Stimulated activated CD4-positive, alpha-beta T cell treated with anti-CD3 and anti-CD28 coated beads, TNF-alpha, amount 100 ng/mL, for 1 hour (primary cell): ENCODE measurements at places on chromosomes 6 and 20.

DNA sequence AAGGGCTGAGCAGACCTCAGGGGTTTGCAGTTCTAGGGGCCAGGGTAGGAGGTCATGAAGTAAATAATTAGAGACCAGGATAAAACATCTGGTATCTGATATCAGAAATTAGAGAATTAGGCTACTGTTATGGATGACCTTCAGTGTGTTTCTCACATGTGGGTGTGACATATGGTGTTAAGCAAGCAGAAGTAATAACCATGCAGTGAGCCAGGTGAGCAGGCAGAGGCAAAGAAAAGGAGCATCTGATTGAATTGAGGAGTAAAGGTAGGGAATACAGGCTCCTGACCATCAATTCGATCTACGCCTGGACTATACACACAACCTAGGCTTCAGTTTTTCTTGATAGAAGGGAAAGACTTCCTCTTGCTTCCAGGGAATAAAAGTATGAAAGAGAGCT, 34.7 kb upstream of the MAP3K7 start:
- no peak for DNase-seq

DNA sequence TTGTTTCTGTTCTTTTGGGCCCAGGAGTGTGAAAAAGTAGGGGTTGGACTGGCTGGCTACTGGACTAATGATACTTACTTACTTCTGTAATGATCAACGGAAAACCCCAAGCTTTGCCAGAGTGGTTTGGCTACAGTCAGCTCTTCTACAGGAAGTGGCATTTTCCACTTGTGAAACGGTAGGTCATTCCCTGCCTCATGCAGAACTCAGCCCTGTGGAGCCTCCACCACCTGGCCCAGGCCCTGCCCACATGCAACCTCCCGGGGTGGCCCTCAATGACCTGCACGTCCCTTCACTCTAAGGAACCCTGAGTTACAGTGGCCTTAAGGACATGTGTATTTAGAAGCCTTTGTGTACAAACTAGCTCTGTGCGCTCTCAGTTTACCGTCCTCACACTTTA, 140.4 kb downstream of the DTNBP1 start:
- DNase-seq = no peak

DNA sequence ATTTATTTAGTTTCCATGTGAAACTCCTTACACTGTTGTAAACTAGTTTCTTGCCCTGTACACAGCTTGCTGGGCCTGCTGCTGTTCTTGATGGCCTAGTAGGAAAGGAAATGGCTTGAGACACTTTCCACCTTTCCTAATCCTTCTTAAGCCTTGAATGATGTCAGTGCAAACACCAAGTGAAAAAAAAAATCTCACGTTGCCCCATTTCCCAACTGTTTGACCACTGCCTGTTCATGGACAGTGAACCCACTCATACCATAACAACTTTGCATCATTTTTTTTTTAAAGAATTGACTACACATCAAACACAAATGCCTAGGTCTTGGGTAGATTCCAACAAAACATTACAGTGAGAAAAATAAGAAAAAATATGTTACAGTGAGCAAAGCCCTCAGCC, 653.6 kb upstream of the FLRT3 start:
- no peak for DNase-seq

- DNase-seq = no peak
Measured at GRCh38 chr20:50304923-50305635, 114.4 kb downstream of the CEBPB start.

DNA sequence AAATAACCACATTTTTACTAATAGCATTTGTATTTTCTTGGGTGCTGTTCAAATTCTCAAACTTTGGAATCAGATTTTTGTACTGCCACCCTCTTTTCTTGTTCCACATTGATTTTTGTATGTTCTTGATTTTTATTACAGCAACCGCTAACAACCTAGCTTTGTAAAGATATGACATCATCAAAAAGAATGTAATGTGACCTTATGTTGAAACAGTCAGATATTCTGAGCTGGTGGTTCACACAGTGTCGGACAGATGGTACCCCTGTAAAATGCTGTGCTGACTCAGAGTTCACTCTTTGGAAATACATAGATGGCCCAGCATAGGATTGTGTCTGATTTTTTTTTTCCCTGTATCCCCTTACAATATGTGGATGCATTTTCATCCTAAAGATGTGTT, 118.9 kb downstream of the QKI start:
- no peak for DNase-seq

DNA sequence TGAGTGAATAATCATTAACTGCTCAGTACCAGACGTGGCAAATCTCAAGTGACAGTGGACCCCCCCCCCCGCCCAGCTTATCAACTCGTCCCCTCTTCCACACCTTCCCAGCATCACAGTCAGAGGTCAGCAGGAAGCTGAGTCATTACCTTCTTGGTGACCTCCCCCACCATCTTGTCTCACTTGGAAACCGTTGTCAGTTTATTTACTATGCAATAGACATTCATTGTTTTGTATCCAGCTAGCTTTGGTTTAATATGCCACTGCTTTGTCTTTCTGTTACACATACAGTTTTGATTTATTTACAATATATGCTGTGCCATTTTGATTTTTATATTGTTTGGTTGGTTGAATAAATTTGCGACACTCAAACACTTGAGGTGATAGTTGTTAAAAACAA, 158.1 kb downstream of the QKI start:
- DNase-seq = no peak

DNA sequence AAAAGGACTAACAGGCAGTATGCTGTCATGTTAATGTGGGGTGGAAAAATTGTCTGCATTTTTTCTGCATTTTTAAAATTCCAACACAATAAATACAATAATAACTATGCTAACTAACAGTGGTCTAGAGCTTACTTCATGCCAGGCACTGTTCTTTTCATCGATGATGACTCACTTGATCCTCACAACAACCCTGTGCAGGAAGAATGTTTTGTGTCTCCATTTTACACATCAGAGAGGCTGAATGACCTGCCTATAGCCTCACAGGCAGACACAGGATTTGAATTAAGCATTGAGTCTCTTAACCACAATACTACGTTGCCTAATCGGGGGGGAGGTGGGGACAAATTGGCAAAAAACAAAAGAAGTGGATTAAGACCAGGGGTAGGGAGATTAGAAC, 26.9 kb upstream of the FANCE start:
- DNase-seq = no peak

DNA sequence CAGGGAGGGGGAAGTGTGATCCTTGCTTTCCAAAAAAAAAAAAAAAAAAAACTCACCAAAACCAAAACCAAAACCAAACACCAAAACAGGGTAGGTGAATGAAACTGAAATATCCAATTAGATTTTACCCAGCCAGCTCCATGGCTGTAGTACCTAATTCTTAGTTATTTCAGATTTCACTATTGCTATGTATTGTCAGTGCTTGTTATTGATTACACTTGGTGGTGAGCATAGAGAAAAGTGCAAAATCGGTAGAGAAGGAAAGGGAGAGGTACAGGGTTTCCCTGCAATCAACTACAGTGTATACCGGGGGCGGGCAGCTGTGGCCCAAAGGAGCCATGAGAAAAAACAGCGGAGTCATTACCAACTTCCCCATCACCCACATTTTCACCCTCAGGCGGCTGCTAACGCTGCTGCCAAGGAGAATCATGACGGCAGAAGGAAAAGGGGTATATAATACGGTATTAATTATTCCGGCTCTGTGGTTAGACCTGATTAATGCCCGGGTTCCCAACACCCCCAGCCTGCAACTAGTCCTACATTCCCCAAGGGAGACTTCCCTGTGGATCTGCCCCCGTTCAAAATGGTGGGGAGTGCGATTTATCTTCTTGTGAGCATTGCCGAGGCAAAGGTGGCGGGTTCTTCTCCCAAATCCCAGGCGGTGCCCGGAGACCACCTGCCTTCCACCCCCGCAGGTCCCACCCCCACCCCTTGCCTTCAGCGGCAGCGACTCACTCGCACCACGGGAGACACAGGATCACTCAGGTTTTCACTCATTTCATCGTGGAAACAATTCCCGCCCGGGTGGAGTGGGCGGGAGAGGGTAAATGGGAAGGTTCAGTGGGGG, at the start of gene C6orf62:
TSS of gene C6orf62 (minus strand) at position 30 of the 847 bp plus-strand sequence. CDS start 486 bp downstream, outside the sequence.
- no peak for DNase-seq

- no peak for DNase-seq
Measured at GRCh38 chr6:137571854-137572253, 77.7 kb upstream of the OLIG3 start.

- no peak for DNase-seq
Measured at GRCh38 chr6:17381424-17382147, 11.8 kb upstream of the CAP2 start.

GRCh38 chr6:37897818-37898515, 78.4 kb downstream of the ZFAND3 start:
- DNase-seq = no peak

GRCh38 chr6:15341311-15342001, 95.6 kb downstream of the JARID2 start:
- DNase-seq = no peak

DNA sequence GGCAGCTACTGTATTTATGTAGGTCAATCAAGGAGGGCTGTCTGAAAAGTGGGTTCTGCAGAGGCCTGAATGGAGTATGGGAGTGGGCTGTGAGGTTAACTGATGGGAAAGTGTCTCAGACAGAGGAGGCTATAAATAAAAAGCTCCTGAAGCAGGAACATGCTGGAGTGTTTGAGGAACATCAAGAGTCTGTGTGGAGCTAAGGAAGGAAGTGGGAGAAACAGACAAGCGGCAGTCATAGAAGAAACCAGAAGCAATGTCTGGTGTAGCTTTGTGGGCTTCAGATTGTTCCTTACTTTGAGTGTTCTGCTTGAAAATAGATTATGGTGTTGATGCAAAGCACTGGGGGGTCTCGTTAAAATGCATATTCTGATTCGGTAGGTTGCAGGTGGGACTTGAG, 101.5 kb upstream of the OGFRL1 start:
- no peak for DNase-seq

DNA sequence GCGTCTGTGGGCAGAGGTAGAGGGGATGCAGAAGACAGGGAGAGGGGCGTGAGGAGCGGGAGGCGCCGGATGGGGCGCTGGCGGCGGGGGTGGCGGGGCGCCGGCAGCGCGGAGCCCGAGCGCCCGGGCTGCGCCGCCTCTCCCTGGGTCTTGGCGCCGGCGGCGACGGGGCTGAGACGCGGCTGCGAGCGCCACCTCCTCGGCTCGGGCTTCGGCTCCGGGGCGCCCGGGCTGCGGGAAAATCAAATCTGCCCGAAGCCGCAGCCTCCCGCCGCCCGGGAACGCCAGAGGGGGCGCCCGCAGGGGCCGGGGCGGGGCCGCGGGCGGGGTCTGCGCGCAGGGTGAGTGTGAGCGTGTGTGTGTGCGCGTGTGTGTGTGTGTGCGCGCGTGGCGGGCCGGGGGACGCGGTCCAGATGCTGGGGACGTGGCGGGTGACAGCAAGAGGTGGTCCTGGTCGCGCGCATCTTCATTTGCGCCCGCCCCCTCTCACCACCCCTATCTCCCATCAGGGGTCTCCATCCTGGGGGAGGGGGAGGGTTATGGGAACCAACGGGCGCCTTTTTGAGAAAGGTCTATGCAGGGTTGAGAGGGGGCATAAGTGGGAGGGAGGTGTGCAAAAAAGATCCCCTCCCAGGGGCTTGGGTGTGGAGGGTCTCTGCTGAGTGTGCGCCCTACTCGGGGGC, 646 bp upstream of the CPNE5 start:
- DNase-seq = no peak

GRCh38 chr6:149934249-149935156, 7.3 kb upstream of the ULBP2 start:
- peak; percentile 38 for DNase-seq

DNA sequence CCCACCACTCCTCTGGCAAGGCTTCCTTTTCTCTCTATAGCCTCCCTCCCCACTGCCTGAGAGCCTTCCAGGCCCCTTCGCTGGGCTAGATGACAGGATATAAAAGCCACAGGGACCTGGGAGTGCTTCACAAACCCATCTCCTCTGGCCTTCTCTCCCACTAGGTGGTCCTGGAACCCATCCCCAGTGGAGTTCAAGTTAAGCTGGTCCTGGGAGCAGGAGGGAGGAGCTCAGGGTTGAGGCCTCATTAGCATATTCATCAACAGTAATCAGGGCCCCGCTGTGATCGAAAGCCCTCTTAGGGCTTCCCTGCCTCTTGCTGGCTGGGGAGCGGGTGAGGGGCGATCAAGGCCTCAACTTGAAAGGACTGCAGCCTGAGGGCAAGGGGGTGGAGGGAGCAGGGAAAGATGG, 9.1 kb downstream of the EBF4 start:
- no peak for DNase-seq

DNA sequence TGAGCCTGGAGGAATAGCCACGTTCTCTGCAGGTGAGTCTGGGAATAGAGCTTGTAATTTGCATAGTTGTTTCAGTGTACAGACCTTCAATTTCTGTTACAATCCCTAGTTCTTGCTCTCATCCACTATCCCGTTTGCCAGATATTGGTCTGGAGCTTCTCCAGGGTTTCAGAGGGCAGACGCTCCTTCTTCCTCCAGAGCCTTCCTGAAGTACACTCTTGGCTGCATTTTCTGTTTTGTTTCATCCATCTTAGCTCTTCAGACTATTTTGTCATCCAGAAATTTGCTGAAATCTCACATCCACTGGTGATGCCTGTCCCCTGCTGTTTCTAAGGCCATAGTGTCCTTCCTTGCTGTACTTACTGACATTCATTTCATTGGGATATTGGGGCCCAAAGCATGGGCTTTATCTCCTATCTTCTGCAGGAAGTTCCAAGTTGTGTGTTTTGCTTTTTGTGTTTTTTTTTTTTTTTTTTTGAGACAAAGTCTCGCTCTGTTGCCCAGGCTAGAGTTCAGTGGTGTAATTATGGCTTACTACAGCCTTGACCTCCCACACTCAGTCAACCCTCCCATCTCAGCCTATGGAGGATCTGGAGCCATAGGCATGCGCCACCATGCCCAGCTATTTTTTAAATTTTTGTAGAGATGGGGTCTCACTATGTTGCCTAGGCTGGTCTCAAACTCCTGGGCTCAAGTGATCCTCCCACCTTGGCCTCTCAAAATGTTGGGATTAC, 18.7 kb downstream of the CDS2 start:
- DNase-seq = no peak

DNA sequence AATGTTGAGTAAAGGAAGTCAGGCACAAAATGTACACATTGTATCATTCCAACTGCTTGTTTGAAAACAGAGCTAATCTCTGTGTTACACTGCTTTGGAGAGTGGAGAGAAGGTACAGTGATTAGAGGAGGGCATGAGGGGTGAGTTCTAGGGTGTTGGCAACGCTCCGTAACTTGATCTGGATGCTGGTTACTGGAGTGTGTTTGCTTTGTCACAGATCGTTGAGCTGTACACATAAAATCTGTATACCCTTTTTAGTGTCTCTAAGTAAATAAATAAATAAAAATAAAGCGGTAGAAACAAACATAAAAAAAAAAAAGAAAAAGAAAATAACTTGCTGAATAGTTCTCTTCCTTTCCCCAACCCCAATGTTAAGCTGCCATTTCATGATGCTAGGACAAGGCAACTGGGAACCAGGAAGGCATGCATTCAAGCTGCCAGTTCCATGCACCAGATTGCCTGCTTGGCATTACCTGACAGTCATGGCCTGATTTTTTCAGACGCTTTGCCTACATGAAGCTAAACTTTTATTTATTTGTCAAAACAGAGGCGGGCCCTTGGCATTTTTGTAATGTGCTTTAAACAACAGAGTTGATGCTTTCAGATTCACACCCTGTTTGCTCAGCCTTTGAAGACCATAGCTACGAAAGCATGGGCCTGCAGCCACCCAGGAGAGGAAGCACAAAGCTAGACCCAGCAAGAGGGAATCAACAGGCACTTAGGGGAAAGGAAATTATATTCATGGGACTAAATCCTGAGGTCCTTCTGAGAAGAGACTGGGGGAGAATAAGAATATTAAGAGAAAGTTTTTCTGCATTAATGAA, 21.2 kb downstream of the TNFRSF21 start:
- DNase-seq = no peak
